ENCODE measurements at places on chromosomes 2 and 18.

- no peak for DNase-seq
Observed at GRCh38 chr2:135005753-135006152, 41.5 kb downstream of the MAP3K19 start.

DNA sequence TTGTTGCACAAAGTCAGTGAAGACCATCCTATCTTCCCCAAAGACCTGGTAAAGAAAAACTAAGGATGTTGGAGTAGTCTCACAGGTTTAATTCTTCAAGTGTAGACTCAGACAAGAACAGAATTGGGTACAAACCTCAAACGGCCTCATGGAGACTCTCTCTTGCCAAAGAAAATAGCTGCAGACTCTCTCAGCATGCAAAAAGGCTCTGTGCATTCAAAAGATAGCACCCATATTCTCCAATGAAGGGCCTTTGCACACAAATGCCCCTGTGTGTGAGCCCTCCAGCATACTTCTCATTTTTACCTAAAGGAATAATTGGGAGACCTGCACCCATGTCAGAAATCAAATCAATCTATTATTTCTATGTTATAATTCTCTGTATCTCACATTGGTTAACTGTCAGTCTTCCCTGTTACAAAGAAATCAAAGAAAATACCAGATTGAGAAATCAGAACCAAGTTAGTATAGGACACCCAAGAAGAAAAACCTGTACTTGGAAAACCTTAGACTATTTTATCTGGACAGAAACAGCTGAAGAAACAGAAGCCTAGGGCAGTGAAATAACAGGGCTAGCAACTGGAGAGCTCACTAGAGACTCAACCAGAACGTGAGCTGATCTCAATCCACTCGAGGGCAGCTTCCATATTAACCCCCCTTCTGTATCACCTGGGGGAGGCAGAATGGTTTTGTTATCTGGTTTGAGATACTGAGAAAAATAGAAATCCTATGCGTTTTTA is 134.7 kb upstream of the DNAJC10 start:
- no peak for DNase-seq

DNA sequence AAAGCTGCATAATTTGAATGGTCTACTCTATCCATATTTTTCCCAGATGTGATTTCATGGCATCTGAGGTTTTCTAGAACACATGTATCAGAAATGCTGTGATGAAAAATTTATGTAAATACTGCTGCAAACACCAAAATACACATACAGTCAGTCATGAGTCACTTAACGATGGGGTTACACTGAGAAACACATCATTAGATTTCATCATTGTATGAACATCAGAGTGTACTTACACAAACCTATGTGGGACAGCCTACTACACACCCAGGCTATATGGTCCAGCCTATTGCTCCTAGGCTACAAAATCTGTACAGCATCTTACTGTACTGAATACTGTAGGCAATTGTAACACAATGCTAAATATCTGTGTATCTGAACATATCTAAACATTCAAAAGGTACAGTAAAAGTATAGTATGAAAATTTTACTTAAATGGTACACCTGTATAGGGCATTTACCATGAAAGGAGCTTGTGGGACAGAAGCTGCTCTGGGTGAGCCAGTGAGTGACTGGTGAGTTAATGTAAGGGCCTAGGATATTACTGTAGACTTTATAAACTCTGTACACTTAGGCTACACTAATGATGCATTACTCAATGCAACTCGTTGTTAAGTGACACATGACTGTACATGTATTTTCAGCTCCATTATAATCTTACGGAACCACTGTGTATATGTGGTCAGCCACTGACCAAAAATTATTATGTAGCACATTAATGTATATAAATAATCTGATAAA is 33.5 kb downstream of the PNO1 start:
- DNase-seq = no peak

GRCh38 chr2:160442603-160443002 is 51.0 kb downstream of the RBMS1 start:
- DNase-seq = no peak

GRCh38 chr18:43774497-43774896 is 497.2 kb upstream of the SYT4 start:
- no peak for DNase-seq

GRCh38 chr2:186887107-186888090 is 38.4 kb upstream of the ZSWIM2 start:
- no peak for DNase-seq

- DNase-seq = no peak
Observed at GRCh38 chr18:71994273-71994672, 549.9 kb downstream of the CBLN2 start.
